Cortex of kidney (tissue), 1 donor: ENCODE measurements at places on chromosomes 3 and 15.

DNA sequence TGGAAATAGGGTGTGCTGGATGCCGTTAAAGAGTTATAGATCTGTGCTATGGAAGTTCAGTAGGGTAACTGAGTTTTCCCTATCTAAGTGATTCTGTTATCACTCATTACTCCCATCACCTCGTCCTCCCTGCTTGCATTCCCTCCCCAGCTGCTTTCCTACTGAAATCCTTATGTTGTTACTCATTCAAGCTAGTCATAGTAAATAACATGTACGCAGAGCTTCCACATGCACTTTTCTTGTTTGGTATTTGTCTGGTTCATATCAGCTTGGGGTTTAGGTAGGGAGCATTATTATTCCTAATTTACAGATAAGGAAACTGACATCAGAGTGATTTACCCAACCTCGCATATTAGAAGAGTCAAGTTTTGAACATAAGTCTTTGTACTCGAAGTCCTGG is 135.1 kb downstream of the HCN4 start:
- DNase-seq, result no peak

DNA sequence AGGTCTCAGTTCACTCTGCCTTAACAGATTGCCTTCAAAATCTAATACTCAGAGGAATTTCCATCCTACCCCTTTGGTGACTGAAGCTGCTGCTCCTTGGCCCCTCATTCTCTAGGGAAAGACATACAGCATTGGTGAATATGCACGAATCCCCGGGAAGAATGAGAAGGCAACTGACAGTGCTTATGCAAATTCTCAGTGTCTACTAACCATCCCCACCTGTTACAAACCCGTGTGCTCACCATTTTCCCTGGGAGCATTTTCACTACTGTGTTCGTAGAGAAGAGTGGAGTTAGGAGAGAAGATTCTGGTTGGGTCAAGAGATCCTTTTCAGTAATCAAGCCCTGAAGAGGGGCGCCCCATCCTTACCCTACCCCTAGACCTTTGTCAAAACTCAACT is 37.7 kb downstream of the SYNM start:
- no peak for DNase-seq

DNA sequence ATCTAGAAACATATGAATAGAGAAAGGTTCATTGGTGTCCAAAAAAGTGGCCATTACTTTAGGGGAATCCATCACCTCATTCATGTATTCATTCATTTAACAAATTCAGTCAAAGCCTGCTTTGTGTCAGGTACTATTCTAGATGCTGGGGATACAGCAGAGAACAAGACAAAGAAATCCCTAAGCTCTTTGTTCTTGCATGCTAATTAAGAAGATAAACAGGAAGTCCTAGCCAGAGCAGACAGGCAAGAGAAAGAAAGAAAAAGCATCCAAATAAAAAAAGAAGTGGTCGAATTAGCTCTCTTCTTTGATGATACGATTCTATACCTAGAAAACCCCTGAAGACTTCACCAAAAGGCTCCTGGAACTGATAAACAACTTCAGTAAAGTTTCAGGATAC is 12.4 kb upstream of the ZMAT3 start:
- DNase-seq, result no peak

DNA sequence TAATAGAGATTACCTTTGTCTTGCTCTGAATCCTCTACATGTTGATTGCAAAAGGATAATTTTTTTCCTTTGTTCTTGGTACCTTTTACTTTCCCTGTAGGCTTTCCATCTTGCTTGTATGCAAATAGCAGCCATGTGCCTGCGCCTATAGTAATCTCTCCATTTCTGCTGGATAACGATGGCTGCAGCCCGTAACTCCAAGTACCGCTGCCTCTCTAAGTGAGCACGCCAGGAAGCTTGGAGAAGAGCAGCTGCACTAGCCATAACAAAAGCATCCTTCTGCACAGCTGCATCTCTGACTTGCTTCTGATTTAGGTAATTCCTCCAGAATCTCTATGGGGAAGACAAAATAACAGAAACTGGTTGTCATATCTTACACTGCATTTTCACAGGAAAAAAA is 89.3 kb downstream of the NR2E3 start:
- DNase-seq, result no peak

- DNase-seq, result no peak
Observed at GRCh38 chr3:107767897-107768605, 245.3 kb downstream of the BBX start.
